NCI-H1105 (cell line): ENCODE measurements at places on chromosomes 2 and 18.
A peak's percentile ranks its signal among the peaks of the same experiment; 100 is the strongest.

GRCh38 chr2:77521931-77522470 lies at the start of gene LRRTM4:
Gene LRRTM4 (minus strand): TSS chr2:77522376.
- DNase-seq: peak; percentile 18

DNA sequence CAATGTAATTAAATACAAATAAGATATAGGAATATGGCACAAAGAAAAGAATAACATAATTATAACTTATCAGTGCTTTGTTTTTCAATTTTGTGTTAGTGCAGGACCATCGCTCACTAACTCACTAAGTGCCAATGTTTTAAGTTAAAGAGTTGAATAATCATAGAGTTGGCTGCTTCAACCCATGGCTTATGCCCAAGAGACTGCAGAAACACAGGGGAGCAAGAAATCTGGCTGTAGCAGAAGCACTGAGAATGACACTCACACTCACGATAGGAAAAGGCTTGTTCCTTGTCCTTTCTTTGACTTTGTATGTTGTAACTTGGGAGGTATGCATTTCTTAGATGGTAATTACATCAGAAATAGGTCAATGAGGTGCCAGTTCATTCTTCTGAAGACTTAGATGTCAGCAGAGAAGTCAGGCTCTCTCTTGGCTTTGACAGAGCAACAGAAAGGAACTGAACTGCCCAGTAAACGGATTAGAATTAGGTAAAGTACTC lies 852.2 kb downstream of the LRRTM4 start:
- DNase-seq: no peak

- no peak for DNase-seq
These were observed 112.0 kb upstream of the NDUFV2 start for GRCh38 chr18:8990276-8991031.

GRCh38 chr2:126797622-126798275 lies 100.9 kb upstream of the TEX51 start:
- DNase-seq: no peak

GRCh38 chr2:150689590-150689989 lies 202.1 kb upstream of the RND3 start:
- DNase-seq: no peak

DNA sequence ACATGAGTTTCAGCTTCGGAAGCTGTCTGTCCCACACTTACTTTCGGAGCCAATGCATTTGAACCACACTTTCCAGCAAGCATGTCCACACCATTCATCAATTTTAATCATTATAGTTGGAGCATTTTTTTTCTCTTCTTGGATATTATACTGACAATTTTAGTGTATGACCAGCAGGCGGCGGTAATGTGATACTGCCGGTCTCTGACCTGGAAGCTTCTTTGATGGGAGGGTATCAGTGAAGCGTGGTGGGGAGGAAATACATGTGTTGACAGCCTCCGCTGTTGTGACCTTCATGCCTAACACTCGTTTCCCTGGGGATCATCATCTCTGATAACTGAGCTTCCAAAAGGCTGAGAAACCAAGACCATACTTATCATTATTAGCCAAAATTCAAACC lies 231.7 kb downstream of the GBX2 start:
- DNase-seq: no peak

- DNase-seq: no peak
These were observed 15.8 kb downstream of the HS1BP3 start for GRCh38 chr2:20635113-20635510.

- DNase-seq: no peak
These were observed 94.8 kb upstream of the B3GNT7 start for GRCh38 chr2:231300722-231301076.

DNA sequence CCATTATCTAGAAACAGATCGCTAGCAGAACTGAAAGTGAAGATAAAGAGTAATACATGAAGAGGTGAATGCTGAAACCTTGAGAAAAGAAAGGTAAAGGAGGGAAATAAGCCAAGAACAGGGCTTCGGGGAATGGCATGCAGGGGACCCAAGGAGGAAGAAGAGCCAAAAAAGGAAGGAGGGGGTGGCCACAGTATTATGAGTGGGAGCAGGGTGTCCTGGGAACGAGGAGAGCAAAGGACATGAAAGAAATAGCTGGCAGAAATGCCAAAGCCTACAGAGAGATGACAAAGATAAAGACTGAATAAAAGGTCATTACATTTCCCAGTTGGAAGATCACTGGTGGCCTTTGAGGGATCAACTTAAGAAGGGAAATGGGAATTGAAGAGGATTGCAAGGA lies 82.9 kb downstream of the ACTR3 start:
- no peak for DNase-seq

- no peak for DNase-seq
These were observed 970.2 kb downstream of the BCL11A start for GRCh38 chr2:59583173-59583765.

GRCh38 chr18:24853076-24853475 lies 392.6 kb downstream of the HRH4 start:
- no peak for DNase-seq

DNA sequence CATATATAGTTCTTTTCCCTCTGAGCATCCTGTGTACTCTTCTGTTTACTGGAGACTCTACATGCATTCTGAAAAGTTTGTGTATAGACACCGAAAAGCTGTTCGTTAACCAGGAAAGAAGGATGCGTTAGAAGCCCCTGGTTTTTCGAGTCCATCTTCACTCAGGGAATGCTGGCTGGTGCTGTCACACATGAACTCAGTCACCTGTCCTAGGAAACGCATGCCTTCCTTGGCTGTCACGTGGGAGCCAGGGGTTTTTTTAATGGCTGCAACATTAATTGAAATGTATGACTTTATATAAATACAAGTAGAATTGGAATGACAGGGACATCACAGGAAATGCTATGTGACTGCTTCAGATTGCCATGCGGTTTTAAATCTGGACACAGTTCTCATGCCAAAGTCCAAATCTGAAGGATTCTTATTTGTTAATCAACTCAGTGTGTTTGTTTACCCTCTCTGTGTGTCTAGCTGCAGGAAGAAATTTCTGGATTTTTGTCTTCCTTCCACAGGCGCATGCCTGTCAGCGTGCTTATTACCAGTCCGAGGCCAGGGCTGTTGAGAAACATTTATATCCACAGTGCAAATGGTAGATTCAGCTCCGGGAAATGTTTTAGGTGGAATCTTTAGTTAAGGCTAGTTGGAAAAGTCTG lies 2.6 kb downstream of the RAMP1 start:
- DNase-seq: no peak

GRCh38 chr2:181613241-181613640 lies 43.7 kb downstream of the CERKL start:
- no peak for DNase-seq

- DNase-seq: no peak
These were observed 496.9 kb upstream of the VRK2 start for GRCh38 chr2:57549642-57550102.
